Stimulated activated CD4-positive, alpha-beta T cell treated with anti-CD3 and anti-CD28 coated beads, Interleukin-4, amount 100 ng/mL, for 24 hours (primary cell): ENCODE measurements at places on chromosomes 12 and 14.

DNA sequence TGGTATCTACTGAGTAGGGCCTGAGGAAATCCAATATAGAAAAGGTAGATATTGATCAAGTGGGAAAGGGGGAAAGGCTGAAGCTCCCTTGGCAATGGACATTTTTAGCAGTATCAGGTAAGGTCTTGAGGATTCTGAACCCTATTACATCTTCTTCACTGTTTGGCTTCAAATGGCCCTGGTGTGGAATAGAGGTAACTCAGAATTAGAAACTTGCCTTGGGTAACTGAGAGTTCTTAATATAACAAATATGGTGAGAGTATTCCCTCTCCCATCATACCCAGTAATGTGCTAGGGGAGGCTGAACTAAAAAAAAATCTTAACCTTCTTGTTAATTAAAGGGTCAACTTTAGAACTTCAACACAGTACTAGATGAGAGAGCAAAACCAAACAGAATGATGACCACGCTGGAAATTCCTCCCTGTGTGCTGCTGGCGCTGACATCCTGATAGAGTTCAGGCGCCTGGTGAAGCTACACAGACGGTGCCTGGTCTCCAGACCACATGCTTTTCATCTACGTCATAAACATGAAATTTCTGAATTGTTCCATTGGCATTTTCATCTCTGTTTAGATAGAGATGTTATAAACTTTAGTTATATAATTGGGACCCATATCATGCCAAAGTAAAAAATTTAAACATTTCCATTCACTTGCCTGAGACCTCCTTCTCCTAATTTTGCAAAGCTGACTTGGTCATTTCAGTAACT, 128.3 kb downstream of the AKAP6 start:
- DNase-seq = no peak

DNA sequence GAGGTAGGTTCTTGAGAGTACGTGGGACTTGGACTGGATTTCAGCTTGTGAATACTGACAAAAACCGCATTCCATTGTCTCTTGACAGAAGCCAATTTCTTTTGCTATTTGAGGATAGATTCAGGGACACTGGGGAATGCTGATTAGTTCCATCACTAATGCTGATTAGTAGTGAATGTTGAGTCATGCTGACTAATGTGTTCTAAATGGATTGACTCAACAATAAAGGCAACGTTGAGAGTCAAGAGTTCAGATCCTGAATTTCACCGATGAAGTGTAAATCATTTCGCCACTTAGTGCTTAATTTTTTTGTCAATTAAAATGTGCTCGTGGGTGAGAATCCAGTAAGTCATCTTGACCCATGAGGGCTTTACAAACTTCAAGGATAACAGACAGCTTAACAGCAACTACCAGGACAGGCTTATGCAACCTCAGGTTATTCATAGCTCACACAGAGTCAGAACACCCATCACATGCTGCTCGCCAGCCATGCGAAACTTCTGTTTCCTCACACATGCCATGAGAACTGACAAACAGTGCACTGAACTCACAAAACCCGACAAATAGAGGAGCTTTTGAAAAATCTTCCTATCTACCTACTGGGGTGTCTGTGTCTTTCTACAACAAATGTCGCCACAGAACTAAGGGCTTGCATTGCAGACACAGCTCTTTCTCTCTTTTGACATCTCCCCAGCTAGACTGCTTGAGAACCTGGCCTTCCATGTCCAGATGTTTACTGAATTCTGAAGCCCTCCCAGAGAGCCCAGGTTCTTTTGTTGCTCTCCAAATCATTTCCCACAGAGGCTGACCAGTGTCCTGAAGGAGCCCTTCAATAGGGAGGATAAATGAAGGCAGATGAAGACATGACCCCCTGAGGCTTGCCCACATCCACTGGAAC, 316.4 kb downstream of the ZFP36L1 start:
- no peak for DNase-seq

- no peak for DNase-seq
Measured at GRCh38 chr12:105331805-105332251, 1.3 kb downstream of the C12orf75 start.

DNA sequence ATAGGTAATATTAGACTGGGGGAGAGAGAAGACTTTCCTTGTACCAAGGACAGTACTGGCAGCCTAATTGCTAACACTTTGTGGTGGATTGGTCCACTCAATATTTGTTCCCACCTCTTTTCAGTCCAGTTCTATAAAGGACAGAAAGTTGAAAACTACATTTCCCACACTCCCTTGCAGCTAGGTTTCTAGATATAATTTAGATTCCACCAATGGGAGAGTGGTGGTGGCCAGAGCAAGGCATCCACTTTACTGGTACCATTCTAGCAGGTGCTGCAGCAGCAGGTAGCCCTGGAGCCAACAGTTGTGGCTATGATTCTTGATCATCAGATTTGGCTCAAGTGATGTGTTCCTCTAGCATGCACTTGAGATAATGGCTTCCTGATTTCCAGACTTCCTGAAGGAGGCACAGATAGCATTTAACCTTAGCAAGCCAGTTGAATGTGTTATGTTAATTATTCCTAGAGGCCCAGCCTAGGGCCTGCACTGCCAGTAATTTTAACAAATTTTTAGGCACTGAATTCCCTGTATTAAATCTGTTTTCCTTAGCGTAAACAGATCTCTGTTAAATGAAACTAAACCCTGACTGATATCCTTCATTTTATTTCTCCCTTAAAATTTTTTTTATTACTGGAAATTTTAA, 24.4 kb downstream of the SLC38A1 start:
- no peak for DNase-seq

GRCh38 chr12:94789510-94790225, 139.3 kb upstream of the TMCC3 start:
- DNase-seq = no peak

DNA sequence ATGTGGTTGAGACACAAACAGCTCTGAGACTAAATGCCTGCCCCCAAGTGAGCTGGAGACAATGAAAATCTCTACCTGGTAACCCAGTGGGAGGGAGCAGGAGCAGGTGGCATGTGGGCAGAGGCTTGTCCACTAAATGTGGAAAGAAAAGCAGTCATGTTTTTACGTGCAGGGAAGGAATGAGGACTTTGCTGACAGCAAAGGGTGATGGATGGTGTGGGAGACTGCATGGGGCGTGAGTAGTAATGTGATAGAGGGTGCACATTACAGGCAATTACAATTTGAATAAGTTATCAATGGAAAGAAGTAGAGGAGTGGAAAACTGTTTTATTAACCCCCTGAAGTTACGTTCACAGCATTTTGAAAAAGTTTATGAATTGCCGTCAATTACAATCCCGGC, 176.6 kb downstream of the NRXN3 start:
- DNase-seq = no peak
